ENCODE measurements at places on chromosomes 2 and 18. TPM values are rescaled to one million over a fixed set of nuclear protein-coding genes. Genes with fewer than 3 reads are reported as not detected.

DNA sequence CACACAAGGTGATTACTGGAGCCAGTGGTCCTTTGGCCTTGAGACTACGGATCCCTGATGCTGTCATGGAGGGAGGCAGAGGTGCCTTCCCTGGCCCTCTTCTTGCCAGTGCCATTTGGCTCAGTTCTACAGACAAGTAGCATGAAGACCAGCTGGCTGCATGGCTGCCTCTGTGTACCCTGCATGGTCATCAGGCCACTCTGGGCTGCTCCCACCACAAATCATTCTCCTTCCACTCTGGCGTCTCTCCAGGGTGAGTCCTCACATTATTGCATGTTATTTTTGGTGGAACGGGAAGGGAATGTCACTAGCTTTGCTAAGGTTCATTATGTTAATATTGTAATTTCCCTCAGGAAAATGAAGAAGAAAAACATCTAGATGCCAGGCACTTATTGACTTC lies 229.8 kb downstream of the VAPA start:
- no peaks in the 10 kb centered on the region for H3K27me3 ChIP-seq
- H3K4me1 ChIP-seq: peaks cover 27% of the 10 kb centered on the region
- H3K4me3 ChIP-seq: no peak overlapping the region
- DNase-seq: no peak

DNA sequence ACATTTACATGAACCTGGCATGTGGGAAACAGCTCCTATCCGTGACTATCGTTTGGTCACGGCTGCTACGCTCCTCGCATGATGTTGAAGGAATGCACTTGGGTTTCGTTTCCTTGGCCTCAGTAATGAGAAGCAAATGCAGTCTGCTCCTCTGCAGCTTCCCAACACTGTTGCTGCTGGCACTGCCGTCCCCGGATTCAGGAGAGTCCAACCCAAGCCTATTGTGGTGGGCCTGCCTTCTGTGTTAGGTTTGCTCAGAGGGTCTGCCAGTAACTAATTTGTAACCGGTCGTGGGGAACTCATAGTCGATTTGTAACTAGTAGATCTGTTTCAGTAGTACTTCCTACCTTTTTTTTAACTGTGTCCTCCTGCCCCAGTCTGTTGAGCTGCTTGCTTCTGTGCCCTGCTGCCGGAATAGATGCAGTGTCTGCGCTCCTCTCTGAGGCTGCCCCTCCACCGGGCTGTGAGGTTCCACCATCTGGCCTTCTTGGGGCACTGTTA lies 58.4 kb downstream of the WDSUB1 start:
- DNase-seq: no peak
- H3K36me3 ChIP-seq: peaks cover 43% of the 10 kb centered on the region
- no peak overlapping the region for H3K4me3 ChIP-seq
- H3K4me1 ChIP-seq: peaks cover 38% of the 10 kb centered on the region
- H3K27me3 ChIP-seq: no peaks in the 10 kb centered on the region
- H3K27ac ChIP-seq: peak overlapping the region; percentile 1

DNA sequence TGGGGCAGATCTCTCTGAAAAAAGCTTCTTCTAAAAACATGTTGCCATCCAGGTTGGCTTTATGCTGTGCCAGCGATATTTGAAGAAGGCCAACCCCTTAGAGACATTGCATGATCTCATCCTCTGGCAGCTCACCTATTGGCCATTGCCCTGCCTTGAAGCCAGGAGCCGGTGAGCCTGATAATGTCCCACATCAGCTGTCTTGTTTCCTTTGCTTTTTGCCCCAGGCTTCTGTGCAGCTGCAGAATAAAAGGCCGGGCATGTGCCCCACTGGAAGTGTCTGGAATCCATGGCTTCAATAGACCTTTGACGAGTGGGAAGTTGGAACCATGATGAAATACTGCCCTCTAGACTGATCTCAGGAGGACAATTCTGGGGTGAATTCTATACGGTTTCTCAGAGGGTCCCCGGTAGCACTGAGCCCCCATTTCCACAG lies 523.5 kb upstream of the ZEB2 start:
- DNase-seq: no peak
- no peaks in the 10 kb centered on the region for H3K36me3 ChIP-seq
- H3K4me3 ChIP-seq: no peak overlapping the region
- no peaks in the 10 kb centered on the region for H3K27me3 ChIP-seq
- H3K4me1 ChIP-seq: no peaks in the 10 kb centered on the region

SULT1C2 gene
- total RNA-seq: 5.8 TPM
